ENCODE measurements at places on chromosomes 3 and 15.

- peak; percentile 21 for DNase-seq
Measured at GRCh38 chr3:158569794-158570193, 1.2 kb upstream of the MLF1 start.

- no peak for DNase-seq
Measured at GRCh38 chr15:42365921-42366550, 6.7 kb downstream of the CAPN3 start.

- DNase-seq, result no peak
Measured at GRCh38 chr3:11641683-11642430, 1.9 kb downstream of the VGLL4 start.

DNA sequence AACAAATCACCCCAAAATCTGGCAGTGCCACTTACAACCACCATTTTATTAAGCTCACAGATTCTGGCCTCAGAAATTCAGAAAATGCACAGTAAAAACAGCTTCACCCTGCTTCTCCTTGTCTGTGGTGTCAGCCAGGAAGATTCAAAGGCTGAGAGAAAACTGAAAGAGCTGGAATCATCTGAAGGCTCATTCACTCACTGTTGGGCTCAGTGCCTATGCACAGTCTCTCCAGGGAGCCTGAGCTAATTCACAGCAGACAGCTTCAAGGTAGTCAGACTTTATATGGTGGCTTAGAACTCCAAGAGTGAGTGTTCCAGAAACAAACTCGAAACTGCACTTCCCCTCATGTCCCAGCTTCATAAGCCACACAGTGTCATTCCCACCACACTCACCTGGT, 16.5 kb upstream of the PLOD2 start:
- no peak for DNase-seq

- no peak for DNase-seq
Measured at GRCh38 chr3:114427285-114428043, 133.6 kb downstream of the TIGIT start.

DNA sequence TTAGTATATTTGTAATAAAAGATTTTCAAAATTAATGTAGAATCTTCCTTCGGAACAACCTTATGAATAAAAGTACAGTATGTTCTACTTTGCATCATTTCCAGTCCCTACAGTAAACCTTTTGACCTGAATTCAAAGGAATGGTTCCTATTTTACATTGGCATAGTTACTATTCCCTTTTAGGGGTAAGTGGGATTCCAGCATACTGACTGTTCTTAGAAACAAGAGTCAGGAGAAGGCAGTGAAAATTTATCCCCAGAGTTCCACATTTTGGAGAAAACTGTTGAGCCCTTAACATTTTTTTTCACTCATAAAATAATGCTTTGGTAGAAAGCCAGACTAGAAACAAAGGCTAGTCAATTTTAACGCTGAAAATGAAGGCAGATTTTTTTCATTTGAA, 78.1 kb downstream of the P3H2 start:
- no peak for DNase-seq

GRCh38 chr3:99854756-99855298, 37.2 kb downstream of the CMSS1 start:
- DNase-seq, result no peak

- DNase-seq, result no peak
Measured at GRCh38 chr15:70494852-70495571, 268.3 kb downstream of the UACA start.

DNA sequence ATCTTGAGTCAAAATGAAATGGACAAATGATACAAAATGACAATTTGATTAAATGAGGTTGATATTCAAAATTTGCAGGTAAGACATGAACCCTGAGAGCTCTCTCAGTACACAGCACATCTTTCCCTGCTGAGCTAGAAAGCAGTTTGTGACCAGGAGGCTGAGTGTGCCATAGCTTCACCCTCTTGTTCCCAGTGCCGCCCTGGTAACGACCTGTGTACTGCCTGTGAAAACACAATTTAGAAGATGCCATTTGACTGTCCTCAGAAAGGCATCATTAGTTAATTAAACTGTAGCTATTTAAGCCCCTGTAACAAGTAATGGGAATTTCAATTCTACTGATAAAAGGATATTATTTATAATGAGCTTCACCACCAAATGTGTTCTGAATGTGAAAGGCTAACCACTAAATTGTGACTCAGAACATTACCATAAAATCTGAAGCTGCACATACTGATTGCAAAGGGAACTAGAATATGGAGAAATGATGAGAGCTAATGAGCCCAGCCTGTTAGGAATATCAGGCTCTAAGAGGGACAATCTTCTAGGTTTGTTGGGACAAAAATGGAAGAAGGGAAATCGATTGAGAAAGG, 212.9 kb upstream of the ARPP21 start:
- no peak for DNase-seq

GRCh38 chr3:81245043-81245442, 516.4 kb downstream of the GBE1 start:
- DNase-seq, result no peak

GRCh38 chr15:46961795-46962194, 755.5 kb upstream of the SEMA6D start:
- no peak for DNase-seq

DNA sequence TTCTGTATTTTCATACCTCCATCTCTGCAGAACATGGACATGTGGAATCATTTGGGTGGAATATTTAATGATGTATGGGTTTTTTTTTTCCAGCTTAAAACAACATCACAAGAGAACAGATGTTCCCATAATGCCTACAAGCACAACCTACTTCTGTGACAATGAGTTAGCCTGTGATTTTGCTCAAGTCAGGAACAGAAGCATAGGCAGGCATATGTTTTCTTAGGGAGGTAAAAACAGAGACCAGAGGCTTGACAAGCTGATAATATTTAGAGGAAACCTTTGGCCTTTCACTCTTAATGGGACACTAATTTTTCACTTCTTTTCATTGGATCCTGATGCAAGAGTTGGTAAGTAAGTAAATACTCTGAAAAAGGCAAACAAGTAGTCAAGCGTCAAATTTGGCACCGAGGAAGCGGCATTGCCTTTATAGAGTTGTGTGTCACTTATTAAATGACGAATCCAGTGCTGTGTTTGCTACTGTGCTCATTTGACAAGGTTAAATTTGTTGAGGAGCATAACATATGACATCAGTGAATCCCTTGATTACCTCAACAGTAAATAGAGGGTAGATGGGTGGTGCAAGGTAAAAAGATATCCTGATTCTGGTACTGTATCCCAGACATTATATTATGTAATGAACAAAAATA, 66.7 kb upstream of the RBMS3 start:
- no peak for DNase-seq

DNA sequence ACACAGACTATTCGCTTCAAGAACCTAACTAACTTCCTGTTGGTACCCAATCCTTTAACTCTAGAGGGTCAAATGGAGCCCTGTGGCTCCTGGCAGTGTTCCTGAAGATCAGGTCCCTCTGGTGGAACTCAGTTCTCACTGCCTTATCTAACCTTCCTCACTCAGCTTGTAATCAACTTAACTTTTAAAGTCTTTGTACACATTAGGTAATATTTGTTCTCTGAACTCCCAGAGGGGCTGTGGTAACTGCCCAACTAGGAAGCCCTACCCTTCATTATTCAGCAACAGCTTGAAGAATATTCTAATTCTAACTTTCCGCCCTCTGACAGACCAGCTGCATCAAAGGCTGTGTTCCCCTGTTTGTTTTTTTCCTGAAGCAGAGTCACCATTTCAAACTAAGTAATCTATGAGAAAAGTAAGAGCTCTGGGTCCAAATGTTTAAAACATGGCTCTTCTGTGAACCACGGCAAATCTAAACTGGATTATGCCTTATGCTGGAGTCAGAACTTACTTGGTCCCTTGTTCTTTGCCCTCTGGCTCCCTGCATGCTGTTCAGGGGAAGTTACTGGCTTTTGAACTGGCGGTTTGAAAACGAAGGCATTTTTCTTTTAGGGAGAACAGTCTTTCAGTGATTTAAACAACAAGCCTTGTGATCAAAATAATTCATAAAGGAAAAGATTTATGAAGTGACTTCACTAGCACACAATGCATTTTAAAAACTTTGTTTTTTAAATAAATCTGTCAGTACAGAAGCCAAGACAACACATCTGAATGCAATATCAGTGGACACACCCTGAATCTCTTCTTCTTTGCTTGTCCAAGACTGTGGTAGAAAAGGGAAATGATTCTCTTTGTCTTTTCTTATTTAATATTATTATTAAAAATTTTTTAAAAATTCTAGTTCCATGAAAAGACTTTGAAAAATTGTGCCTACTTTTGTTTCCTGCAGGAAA, 365.6 kb downstream of the TIGIT start:
- no peak for DNase-seq

- DNase-seq, result no peak
Measured at GRCh38 chr15:87224404-87224803, 1032.1 kb downstream of the NTRK3 start.

- DNase-seq, result no peak
Measured at GRCh38 chr3:116444115-116444747, 1.1 kb downstream of the LSAMP start.

DNA sequence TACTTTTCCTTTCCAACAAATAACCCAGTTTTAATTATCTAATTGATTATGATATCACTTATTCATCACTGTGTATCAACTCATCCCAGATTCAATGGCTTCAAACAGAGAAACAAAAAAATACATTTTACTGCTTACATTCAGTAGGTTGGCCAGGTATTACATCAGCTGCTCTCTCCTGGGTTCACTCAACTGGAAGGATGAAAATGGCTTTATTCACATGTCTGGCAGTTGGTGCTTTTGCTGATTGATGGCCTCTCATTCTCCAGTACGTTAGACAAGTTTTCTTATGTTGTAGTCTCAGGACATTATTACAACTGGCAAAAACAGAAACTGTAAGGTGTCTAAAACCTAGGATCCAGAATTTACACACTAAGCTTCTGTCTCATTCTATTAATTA, 811.0 kb upstream of the ALCAM start:
- DNase-seq, result no peak

GRCh38 chr3:110180733-110181132, 843.4 kb upstream of the DPPA4 start:
- peak; percentile 74 for DNase-seq

- no peak for DNase-seq
Measured at GRCh38 chr3:32614956-32615355, 44.3 kb upstream of the DYNC1LI1 start.

DNA sequence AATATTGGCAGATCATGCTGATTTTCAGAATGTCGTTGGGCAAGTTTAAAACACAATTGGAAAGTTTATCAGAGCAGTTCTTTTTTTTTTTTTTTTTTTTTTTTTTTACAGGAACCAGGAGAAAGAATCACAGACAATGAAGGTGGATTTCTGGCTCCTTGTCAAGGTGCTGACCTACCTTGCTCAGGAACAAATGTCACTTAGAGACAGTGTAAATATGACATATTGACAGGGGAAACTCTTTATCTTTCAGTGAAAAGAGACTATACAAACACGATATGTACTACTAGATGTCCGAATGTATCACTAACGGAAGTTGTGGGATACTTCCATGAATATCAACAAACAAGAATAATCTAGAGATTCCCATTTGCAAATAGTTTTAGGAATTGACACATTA, 237.3 kb downstream of the FMN1 start:
- DNase-seq, result no peak

DNA sequence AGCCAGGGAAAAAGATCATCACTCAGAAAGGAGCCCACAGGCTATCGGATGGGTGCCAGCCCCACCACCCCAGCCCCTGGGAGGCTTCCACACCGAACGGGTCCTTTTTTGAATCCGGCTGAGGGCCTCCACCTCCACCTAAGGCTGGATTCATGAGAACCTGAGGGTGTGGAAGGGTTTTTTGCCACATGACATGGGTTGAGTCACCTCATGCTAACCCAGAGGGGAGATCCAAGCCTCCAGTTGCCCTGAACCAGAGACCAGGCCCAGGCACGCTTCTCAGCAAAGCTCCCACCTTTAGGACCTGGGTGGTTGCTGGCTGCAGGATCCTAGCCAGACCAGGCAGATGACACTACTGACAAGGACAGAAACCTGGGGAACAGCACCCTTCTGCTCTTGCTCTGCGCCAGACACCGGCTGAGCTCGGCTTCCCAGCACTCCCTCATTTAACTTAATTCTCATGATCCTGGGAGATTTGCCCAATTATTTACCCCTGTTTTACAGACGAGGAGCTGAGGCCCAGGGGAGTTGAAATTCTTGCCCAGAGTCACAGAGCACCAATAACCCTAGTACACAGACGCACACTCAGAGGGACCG, 25.6 kb downstream of the DUSP7 start:
- DNase-seq, result no peak

DNA sequence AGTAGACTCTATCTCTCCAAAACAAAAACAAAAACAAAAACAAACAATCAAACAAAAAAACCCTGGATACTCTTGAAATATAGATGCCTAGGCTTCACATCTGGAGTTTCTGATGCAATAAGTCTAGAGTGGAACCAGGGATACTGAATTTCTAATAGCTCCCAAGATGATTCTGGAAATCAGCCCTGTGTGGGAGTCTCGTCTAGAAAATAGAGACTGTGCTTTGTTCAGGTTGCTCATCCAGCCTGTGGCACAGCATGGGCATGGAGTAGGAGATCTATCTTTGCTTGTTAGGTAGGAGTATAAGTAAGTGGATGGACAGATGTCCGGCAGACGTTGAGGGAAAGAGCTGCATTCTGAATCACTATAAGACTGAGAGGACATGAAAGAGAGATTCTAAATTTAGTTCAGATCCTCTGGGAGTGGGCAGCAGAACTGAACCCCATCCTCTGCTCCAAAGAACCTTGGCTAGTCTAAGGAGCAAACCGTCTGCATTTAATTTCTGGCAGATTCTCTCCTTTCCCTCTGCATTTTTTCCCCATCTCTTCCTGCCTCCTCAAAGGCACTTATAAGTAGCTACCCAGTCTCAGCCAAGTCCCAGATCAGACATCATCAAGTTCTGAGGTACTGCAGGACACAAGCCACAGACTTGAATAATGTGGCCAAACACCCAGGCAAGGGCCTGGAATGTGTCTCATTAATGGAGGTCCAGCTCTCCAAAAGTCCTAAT, 92.6 kb upstream of the STRIT1 start:
- peak; percentile 31 for DNase-seq

- DNase-seq, result no peak
Measured at GRCh38 chr3:178436773-178437172, 99.5 kb upstream of the KCNMB2 start.

- DNase-seq, result peak; percentile 19
Measured at GRCh38 chr3:151871639-151872468, 1.6 kb upstream of the SUCNR1 start.

DNA sequence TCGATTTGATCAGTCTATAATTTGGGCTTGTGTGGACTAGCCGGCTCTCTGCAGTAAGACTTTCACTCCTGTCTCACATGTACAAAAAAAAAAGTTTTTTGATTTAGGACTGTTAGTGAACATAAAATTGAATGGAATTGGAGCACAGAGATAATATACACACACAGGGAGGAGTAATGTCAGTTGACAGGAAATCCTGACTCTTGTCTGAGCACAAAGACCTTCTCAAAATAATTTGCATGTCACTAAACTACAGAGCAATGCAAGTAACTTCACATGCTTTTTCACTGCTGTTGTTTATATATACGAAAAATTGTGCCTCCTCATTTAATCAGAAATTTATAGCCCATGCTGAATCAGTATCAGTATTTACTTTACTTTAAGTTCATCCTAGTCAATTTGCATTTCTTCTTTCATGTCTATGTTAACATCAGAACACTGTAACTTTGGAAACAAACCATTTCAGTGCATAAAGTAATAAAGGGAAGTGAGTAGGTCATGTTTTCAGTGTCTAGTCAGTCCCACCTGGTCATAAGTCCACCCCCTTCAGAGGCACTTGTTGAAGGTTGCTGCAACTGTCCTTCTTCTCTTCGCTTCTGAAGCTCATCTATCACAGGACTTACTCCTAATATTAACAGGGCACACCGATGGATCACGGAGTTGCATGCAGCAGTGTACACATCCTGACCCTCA, 115.8 kb downstream of the FBXL22 start:
- DNase-seq, result no peak
